ENCODE measurements at places on chromosomes 1 and 21. TPM values are rescaled to one million over a fixed set of nuclear protein-coding genes. Genes with fewer than 3 reads are reported as not detected.

GJA9 gene
- 0.44 TPM for total RNA-seq

KLHDC8A gene
- total RNA-seq, result 3.1 TPM

PLPPR4 gene
- 0.20 TPM for total RNA-seq

RPE65 gene
- total RNA-seq, result not detected
